ENCODE measurements at places on chromosomes 16 and 17.

DNA sequence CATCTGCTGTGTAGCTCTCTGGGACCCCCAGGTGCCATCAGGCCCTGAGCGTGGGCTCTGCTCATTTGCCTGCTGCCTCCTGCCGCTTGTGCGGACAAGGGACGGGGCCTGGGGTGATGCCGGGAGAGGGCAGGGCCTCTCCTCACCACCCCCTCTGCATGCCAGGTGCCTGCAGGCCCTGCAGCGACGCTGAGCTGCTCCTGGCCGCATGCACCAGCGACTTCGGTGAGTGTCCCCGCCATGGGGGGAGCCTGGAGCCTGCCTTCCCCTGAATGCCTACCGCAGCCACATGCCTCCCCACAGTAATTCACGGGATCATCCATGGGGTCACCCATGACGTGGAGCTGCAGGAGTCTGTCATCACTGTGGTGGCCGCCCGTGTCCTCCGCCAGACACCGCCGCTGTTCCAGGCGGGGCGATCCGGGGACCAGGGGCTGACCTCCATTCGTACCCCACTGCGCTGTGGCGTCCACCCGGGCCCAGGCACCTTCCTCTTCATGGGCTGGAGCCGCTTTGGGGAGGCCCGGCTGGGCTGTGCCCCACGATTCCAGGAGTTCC lies 1.9 kb downstream of the METRN start:
- no peak for DNase-seq

GRCh38 chr17:30886187-30886586 lies 19.9 kb downstream of the TEFM start:
- no peak for DNase-seq

DNA sequence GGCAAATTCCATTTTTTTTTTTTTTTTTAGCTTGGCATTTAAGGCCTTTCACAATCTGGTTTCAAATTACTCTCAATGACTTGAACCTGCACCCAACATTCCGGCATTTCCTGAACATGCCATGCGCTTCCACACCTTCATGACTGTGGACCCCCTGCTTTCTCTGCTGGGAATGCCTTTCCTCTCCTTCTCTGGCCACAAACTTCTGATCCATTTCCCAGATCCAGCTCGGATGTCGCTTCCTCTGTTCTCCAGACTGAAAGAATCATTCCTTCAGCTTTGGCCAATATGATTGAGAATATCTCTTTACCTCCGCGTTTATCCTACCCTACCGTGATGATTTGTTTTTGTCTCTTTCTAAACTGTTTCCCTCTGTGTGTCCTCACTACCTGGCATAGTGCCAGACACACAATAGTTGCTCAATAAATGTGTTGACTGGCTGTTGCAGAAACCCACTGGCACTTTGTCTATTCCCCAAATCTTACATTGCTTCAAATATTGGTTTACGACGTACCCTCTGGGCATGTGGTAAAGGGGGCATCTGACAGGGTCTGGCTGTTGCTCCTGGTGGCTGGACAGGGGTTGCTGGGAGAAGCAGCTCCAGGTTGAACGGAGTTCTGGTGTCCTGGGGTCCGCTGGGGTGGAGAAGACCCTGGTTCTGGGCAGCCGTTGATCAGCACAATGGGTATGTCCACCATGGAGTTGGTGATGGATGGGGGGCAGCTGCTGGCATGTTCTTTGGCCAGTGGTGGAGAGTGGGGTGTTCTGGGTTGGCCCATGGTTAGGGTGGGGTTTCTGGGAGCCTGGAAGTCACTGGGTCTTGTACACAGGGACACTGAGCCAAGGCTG lies 14.7 kb downstream of the TNS4 start:
- no peak for DNase-seq

DNA sequence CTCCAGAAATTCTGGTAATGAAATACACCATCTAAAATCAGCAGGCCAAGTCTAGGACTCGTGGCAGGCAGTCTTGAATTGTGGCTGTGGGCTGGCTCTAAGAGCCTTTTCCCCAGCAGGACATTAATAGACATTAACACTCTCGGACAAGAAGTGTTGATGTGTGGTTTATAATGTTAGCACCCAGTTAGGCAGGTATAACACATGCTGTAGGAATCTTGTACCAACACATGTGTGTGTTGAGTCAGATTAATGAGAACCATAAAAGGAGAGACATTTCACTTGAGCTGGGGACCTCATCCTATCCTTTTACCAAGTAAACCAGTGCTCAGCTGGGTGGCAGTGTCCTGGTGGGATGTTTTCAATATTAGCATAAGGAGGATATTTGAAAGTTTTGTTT lies 264.5 kb downstream of the FTO start:
- DNase-seq: no peak

- DNase-seq: no peak
Measured at GRCh38 chr16:55656691-55657092, 904 bp downstream of the SLC6A2 start.

- no peak for DNase-seq
Measured at GRCh38 chr16:3881499-3881990, 1.0 kb upstream of the CREBBP start.

DNA sequence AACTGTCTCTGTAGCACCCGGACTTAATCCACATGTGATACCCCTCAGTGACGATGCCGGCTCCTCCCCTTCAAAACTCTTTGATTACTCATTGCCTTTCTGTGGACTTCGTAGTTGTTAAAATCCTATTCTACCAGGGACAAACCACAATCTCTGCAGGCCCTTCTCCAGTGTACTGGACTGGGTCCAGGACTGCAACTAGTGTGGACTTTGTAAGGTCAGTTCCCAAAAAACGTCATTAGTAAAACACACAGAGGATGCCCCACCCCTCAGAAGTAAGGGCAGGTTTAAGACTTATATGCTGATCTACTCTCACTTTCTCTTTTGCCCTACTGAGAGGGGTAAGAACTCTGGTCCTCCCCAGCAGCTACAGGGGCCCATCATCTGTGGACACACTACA lies 10.5 kb upstream of the NUDT7 start:
- no peak for DNase-seq

DNA sequence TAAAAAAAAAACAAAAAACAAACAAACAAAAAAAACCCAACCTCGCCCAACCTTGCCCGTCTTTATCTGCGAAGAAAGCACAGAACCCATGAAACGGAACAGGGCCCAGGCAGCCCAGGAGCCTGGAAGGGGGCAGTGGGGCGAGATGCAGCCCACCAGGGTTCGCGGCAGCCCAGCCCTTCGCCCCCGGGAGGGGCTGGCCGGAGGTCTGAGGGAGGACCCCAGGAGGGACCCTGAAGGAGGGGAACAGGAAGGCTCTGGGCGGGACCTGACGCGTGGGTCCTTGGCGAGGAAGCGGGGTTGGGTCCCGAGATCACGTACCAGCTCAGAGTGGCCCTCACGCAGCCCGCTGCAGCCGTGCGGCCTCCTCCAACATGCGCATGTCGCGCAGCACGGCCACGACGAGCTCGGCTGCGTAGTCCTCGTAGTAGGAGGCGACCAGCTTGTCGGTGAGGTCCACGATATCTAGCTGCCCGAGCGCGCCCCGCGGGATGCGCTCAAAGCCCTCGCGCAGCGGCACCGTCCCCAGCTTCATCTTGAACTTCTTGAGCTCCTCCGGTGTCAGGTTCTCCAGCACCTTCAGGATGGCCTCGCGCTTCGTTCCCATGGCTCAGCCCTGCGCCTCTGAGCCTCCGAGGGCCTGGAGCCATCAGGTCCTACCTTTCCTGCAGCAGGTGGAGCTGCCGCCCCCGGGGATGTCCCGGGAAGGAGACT lies at the start of gene PYDC1:
Gene PYDC1, minus strand, starts transcription at position 714 of the 714 bp plus-strand sequence. Its CDS starts 107 bp downstream, at position 607.
- no peak for DNase-seq

GRCh38 chr16:67613808-67614207 lies 31.1 kb upstream of the CARMIL2 start:
- no peak for DNase-seq

- no peak for DNase-seq
Measured at GRCh38 chr16:50667497-50668367, 13.4 kb downstream of the SNX20 start.

DNA sequence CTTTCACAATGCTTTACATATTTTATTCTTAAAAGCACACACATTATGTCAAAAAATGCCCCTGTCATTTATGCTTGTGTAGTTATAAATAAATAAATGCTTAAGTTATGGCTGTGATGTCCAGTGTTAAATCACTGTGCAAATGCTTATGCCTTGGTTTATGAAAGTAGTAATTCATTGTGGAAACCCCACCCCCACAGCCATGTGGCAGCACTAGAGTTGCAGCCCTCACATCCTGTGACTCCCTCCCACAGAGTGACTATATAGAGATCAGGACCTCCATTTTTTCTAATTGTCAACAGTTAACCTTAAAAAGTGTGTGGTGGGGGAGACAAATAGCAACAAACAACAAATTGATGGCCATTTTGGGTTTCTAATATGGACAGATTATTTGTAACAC lies 2.4 kb downstream of the SKAP1 start:
- no peak for DNase-seq

DNA sequence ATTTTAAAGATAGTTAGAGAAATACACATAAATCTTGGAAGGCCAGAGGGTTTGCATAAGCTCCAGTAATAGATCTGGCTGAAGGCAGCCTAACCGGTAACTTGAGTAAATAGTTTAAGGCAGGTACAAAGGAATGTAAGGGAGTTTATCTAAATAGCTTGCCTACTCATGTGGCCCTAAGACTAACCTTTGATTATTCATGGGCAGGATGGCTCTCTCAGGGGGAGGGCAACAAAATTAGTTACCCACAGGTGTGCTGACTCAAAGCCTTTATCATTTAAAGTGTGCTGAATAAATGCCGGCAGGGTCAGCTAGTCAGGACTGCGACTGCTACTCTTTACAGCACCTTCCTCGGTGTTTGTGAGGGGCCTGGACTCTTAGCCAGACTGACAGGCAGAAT lies 761.3 kb upstream of the KIF2B start:
- DNase-seq: no peak

GRCh38 chr16:87757841-87758426 lies 7.9 kb downstream of the KLHDC4 start:
- DNase-seq: no peak

- no peak for DNase-seq
Measured at GRCh38 chr17:29622337-29623282, at the start of gene CORO6. TSS of gene CORO6 (minus strand) at chr17:29622912. CDS start at chr17:29621421, 1,491 bp downstream.

DNA sequence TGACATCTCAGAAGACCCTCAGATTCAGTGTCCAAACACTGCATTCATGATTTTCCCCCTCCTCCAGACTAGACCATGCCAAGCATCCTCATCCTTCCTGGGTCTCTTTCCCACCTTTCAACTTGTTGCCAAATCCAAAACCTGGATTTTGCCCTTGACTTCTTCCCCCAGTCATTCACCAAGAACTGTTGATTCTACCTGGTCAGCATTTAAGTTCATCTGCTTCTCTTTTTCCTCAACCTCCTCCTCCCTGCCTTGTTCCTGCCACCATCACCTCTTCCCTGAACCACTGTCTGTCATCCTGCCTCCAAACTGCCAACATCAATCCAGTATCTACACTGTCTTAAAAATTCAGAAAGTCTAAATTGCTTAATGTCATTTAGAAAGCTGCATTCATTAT lies 20.9 kb downstream of the CHST4 start:
- DNase-seq: no peak

GRCh38 chr16:6297666-6298410 lies 1034.8 kb upstream of the RBFOX1 start:
- DNase-seq: no peak

DNA sequence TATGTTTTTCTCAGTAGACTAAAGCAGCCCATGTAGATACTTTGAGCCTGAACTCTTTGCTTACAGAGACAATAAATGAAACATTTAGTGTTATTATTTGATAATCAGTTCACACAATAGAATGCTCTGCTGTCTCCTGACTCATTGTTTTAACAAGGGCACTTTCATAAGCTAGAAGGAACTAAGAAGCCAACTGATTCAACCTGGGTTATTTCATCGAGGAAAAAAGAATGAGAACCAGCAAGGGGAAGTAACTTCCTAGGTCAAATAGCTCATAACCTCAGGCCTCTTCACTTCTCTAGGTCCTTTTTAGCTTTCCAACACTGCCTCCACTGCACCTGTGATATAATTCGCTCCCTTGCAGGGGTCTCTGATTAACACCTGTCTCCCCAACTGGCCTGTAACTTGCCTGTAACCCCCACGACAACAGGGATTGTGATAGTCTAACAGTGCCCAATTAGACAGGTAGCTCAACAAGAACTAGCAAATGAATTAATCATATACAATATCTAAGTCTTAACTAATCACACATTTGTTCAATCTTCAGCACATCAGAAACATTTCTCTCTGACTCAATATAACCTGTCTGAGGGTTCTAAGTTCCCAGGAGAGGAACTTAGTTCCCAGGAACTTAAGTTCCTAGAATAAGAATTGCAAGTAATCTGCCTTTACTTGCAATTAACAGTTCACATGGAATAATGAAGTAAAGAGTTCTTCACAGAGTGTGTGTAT lies 34.8 kb downstream of the RFFL start:
- no peak for DNase-seq

DNA sequence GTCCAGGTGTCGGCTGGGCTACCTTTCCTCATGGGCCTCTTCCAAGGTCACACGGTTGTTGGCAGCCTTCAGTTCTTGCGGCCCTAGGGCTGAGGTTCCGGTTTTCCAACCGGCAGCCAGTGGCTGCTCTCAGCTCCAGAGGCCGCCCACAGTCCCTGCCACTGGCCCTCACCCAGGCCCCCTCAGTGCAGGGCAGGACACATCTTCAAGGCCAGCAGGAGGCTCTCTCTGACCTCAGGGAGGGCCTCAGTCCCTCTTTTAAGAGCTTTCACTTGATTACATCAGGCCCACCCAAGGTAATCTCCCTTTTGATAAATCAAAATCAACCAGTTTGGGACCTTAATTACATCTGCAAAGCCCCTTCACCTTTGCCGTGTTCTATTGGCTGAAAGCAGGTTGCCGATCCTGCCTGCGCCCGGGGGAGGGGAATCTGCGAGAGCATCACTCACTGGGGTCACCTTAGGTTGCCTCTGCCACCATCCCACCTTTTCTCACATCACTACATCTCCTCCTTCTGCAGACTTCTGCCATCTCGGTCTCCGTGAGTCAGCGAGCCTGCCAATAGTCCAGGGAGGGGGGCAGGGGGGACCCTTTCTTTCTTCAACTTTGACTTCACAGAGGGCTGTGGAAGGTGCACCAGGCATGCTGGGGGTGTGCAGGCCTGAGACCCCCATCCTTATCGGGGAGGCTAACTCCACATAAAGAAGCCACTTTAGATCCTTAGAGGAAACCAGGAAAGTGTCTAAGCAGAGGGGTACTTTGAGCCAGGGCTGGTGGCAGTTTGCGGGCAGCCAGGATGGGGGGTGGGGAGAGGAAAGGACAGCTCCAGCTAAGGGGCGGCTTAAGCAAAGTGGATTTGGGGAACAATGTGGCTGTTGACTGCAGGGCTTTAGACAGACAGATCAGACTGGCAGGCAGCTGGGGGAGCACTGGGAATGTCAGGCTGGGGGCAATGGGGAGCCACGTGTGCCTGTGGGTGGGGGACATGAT lies 28.8 kb upstream of the NXPH3 start:
- no peak for DNase-seq

- DNase-seq: no peak
Measured at GRCh38 chr17:289409-289808, 63.2 kb downstream of the RPH3AL start.

DNA sequence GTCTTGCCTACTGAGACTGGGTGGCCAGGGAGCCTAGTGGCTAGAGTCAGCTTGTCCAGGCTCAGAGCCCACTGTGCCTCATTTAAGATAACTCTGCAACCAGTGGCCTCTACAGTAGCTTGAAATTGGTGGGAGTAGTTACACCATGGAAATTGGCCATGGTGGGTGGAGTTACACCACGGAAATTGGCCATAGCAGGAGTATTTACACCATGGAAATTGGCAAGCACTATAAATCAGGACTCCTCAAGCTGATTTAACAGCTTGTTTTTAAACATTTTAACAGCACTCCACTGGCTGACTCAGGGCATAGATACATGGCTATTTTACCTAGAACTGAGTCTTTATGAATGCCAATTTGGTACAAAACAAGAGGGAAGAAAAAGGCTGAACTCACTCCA lies 27.7 kb upstream of the AKTIP start:
- DNase-seq: no peak

GRCh38 chr17:28133562-28133970 lies 91.1 kb downstream of the NLK start:
- no peak for DNase-seq
